ENCODE measurements at places on chromosomes 3 and 15.

DNA sequence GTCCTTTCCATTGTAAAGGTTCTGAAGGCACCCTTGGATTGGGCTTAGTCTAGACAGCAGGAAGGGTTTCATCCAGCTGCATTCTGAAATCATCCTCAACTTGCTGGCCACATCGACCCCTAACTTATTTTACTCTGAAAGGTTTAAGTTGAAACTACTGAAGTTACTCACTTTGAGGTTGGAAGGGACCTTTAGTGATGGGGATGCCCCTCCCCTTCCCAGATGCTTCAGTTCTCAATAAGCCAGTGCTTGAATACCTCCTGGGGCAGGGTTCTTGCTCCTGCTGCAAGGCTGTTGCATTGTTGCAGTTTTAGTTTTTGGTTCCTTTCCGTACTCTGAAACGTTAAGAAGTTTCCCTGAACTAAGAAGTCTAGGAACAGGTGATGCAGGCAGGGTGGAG is 26.4 kb downstream of the FGD5 start:
- no peak for DNase-seq

DNA sequence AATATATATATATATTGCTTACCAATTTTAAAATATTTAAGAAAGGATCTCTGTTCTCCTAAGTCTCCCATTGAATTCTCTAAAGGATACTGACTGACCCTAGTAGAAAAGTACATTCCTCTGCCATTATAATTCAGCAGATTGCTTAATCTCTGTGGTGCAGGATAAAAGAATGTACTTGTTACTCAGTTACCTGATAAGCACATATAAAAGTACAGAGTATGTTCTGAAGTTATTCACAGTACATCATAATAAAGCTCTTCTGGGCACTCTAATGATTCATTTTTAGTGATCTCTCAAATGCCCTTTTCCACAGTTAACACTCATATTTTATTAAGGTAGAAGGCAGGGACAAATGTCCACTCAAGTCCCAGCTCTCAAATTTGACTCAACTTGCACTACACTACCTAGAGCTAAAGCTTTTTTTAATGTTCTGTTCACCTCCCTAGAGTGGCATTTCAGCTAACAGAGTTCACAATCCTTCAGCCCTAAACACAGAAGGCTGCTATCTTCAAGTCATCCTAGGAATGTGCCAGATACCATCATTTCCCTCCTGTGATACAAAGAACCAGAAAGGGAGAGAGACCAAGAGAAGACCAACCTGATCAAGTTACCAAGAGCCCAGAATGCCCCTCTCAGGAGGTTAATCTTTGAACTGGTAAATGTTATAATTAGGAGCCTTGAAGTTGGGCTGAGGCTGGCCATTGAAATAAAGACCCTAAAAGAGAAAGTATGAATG is 53.3 kb downstream of the MEIS2 start:
- DNase-seq = peak; percentile 23

- DNase-seq = peak; percentile 2
Measured at GRCh38 chr3:179000144-179000543, 71.5 kb downstream of the ZMAT3 start.

GRCh38 chr15:74817370-74817737 is 4.7 kb downstream of the LMAN1L start:
- no peak for DNase-seq

GRCh38 chr3:37993067-37993455 is 2.5 kb downstream of the VILL start:
- no peak for DNase-seq

DNA sequence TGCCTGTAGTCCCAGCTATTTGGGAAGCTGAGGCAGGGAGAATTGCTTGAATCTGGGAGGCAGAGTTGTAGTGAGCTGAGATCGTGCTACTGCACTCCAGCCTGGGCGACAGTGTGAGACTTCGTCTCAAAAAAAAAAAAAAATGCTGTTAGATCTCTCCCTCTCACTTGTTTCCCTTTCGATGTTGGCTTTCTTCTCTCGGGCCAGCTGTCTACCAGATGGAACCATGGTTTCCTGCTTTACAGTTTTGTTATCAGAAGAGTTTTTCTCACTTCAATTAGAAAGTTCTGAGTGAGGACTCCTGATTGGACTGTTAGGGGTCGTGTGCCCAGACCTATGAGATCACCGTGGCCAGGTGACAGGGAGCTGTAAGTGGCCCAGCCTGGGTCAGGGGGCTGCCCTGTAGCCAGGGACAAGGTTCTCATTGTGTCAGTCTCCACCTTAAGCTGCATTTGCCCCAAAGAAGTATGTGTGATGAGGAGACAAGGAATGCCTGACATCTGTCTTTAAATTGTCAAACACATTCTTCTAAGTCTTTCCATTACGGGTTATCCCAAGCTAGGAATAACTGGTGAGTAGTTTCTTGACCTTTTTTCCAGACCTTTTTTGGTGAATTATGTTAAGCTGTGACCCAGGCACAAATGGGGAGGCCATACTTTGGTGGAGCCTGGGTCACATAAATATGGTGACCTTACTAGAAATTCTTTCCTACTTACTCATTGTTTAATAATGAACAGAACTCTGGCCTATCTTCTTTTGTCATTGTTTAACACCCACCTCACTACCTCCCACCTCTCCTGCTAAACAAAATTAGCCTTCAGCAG is 25.2 kb downstream of the SNAPC5 start:
- DNase-seq = no peak

GRCh38 chr15:68353421-68354135 is 76.0 kb downstream of the FEM1B start:
- DNase-seq = no peak

DNA sequence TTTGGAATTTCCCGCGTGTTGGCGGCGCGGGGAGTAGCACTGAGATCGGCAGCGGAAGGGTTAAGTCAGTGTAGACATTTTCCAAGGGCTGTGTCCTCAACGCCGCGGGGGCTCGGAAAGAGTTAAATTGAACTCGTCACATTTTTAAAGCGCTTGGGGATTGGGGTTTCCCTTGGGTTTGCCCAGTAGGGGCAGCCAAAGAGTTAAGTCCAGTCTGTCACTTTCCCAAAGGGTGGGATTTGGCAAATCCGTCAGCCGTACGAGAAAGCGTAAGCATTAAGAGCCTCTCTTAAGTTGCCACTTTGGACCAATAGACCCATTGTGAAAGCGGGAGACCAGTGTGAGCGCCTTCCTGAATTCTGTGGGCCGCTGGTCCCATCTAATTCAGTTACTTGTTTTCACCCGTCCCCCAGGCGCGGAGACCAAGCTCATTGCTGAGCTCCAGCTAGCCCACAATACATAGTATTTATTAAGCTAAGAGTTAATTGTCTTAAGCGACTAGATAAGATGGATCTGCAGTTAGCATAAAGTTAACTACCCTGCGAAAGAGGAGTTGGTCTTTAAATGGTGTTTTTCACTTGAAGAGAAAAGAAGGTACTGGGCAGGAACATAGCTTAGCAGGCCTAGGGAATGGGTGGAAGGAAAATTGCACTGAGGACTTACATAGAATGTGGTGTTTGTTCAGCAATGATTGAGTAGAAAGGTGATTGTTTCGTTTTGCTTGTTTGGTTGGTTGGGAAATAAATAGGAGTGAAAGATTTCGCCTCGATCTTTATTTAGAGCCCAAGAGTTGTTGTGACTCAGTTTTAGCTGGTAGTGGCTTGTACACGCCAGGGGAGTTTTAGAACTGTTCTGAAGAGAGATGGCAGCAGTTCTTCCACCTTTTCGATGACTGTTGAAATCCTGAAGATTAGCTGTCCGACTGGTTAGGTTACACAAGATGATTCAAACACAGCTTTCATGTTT is 932 bp downstream of the ARL8B start:
- peak; percentile 48 for DNase-seq

GRCh38 chr3:137071104-137071503 is 113.3 kb downstream of the IL20RB start:
- DNase-seq = no peak

- DNase-seq = no peak
Measured at GRCh38 chr15:46117071-46117470, 482.2 kb downstream of the SQOR start.

- DNase-seq = no peak
Measured at GRCh38 chr3:194102436-194102835, 33.5 kb upstream of the HES1 start.

GRCh38 chr3:125375950-125376679 is 990 bp upstream of the ZNF148 start:
- no peak for DNase-seq

- DNase-seq = peak; percentile 42
Measured at GRCh38 chr3:161560008-161560637, 63.5 kb downstream of the OTOL1 start.

- DNase-seq = peak; percentile 34
Measured at GRCh38 chr3:184636741-184637316, 75.0 kb downstream of the MAGEF1 start.

- DNase-seq = no peak
Measured at GRCh38 chr15:74019734-74020133, 25.2 kb downstream of the PML start.

DNA sequence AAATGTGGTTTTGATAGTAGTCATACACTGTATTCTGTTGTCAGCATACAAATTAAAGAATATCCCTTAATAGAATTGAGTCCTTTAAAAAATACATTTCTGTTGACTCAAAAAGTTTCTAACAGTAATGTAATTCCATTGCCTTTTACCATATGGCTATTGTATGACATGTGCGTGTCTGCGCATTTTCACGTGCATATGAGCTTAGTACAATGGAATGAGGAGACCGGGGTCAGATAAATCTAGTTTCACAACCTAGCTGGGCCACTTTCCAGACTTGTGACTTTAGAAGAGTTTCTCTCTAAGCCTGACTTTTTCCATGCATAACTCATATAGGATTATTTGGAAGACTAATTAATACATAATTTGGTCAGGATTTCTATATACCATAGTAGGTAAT is 38.7 kb downstream of the ZBTB38 start:
- no peak for DNase-seq

GRCh38 chr3:42166662-42167300 is 75.6 kb downstream of the TRAK1 start:
- no peak for DNase-seq

GRCh38 chr15:82750831-82751180 is 41.1 kb upstream of the AP3B2 start:
- no peak for DNase-seq

DNA sequence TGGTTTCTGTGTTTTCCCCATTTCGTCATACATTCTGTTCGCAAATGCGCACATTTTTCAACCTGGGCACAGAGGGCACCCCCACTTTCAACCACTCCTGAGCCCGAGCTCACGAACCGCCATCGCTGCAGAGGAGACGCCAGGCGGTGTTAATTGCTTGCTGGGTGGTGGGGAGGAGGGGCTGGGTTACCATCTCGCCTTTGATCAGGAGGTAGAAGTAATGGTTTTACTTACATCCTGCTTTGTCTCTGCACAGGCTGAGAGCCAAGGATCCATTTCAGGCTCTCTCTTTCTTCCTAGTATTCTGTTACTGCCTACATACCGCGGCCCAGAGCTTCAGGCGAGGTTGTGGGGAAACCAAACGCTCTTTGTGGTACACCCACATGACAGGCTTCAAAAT is 177.3 kb upstream of the WNT5A start:
- no peak for DNase-seq

DNA sequence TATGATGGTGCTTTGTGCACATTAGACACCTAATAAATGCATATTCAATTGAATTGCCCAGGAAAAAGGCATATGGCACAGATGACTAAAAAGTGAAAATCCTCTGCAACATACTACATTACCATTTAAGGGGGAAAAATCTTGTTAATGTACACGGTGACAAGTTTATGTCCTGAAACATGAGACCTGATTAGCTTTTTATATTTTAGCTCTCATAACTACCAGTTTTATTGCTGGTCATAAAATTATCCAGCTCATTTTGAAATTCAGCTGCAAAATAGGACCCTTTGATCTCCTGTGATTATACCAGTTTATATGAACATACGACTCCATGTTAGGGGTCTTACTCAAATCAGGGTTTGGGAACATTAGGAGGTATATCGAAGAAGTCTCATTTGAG is 684.6 kb upstream of the CCDC54 start:
- no peak for DNase-seq

GRCh38 chr3:150790629-150791028 is 27.7 kb upstream of the SIAH2 start:
- no peak for DNase-seq

DNA sequence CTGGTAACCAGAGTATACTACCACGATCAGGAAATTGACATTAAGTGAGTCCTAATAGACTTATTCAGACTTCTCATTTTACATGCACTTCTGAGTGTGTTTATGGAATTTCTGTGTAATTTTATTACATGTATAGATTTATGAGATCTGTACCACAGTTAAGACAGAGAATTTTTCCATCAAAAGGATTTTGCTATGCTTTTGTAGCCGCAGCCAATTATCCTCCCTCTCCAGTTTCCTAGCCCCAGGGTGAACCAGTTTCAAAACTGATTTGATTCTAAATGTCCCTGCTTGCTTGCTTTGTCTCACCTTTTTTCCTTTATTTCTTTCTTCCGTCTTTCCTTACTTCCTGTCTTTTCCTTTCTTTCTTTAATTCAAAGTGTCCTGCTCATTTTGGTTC is 661.2 kb upstream of the BCHE start:
- no peak for DNase-seq

- DNase-seq = no peak
Measured at GRCh38 chr3:139288266-139288821, 55.5 kb upstream of the MRPS22 start.

GRCh38 chr3:174332391-174332790 is 526.7 kb upstream of the NAALADL2 start:
- no peak for DNase-seq
